ENCODE measurements at places on chromosomes 3 and 15.

DNA sequence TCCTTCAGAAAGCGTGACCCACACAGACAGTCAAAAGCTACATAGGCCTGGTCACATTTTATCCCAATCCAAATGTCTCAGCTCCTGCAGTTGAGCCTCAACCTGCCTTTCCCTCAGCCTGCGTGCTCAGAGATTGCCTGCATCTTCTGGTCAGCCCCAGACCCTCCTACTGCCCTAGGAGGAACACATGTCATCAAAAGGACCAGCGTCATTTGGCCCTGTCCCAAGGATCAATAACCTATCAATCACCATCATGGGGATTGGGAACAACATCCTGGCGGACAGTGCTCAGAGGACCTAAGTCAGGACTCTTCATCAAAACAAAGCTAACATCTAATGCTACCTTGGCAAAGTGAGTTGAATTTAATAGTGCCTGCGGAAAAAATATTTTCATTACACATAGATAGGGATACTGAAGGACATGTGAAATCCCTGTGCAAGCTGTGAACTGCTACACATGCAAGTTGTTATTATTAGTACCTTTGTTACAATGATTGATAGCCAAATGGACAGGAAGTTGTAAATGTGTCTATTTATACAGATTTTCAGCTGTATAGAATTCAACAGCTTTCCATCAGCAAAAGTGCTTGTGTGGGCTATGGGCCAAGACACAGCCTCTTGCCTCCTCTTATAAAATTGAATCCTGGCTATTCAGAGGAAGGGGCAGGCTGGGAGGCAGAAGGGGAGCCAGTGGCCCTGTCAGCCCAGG lies 47.7 kb downstream of the UMPS start:
- no peak for DNase-seq

DNA sequence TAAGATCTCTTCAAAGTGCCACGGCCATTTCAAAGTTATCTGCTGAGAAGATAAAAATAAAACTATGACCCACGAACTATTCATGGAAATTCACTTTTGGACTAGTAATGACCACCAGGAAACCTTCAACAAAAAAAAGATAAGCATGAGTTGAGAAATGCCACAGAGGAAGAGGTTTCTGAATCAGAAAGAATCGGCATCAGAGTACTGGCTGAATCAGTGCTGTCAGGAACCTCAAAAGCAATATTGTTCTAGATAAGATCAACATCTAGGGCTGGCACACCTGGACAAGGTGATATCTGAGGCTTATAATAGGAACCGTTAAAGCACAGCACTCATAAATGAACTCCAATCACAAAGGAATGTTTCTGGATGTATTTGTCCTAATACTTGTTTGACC lies 72.7 kb downstream of the PEAK1 start:
- no peak for DNase-seq

GRCh38 chr15:68450192-68450591 lies 18.2 kb upstream of the ITGA11 start:
- no peak for DNase-seq

GRCh38 chr15:42547918-42548248 lies 710 bp downstream of the LRRC57 start:
- DNase-seq, result no peak

DNA sequence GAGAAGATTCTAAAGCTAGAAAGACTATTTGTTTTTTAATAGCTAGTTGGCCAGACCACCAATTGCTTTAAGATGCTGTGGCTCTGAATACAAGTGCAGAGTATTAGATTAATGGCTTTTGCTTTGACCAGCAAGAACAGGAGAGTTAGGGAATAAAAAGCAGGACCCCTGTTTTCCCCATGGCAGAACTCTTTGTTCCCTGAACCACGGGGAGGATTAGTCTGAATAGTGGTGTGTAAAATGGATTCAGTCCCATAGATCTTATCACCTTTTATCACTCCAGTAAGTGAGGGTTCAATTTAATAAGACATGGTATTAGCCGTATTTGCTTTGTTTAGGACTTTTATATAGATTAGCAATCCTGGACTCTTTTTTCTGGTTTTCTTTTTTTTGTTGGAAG lies 562.6 kb upstream of the DPPA4 start:
- no peak for DNase-seq

- no peak for DNase-seq
Measured at GRCh38 chr3:161333696-161334095, 37.6 kb downstream of the SPTSSB start.

- DNase-seq, result no peak
Measured at GRCh38 chr3:40996827-40997710, 202.2 kb upstream of the CTNNB1 start.

DNA sequence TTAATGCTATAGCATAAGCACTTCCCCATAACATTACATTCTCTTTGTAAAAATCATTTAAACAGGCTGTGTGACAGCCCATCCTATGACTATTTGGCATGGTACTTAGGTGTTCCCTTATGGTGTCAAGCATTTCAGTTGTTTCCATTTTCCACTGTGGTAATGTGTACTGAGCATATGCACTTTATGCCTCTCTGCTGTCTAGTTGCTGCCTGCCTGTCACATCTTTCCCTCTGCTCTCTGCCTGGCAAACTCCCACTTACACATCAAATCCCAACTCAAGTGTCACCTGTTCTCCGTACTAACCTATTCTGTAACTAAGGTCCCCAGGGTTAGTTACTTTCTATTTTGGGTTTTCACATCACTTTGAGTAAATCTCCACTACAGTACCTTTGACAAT lies 84.4 kb upstream of the STRIT1 start:
- no peak for DNase-seq

- DNase-seq, result no peak
Measured at GRCh38 chr3:44420676-44421075, 56.8 kb downstream of the ZNF445 start.

- no peak for DNase-seq
Measured at GRCh38 chr3:188937389-188937788, 234.4 kb upstream of the TPRG1 start.

- DNase-seq, result no peak
Measured at GRCh38 chr15:84715441-84716035, 401 bp downstream of the SEC11A start.

GRCh38 chr15:56910801-56911200 lies 7.6 kb upstream of the TCF12 start:
- no peak for DNase-seq

DNA sequence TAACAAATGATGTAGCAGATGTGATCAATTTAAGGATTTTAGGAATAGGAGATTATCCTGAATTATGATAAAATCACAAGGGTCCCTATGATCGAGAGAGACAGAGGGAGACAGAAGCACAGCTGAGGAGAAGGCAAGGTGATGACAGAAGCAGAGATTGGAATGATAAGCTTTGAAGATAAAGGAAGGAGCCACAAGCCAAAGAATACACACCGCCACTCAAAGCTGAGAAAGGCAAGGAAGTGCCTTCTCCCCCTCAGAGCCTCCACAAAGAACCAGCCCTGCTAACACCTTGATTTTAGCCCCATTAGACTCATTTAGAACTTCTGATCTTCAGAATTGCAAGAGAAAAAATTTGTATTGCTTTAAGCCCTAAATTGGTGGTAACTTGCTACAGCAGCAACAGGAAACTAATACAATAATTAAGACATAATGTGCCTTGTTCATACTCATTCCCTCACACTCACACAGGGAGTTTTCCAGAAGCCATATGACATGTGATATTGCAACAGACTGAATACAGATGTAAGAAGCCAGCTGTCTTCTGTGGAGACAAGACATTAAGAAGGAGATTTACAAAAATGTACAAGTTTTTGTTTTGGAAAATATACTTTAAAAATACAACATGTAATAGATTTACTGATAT lies 38.2 kb downstream of the TRANK1 start:
- no peak for DNase-seq

- DNase-seq, result no peak
Measured at GRCh38 chr3:152317184-152317583, 48.5 kb downstream of the MBNL1 start.

GRCh38 chr3:124773351-124774326 lies 43.4 kb downstream of the UMPS start:
- no peak for DNase-seq

- no peak for DNase-seq
Measured at GRCh38 chr3:70201975-70202374, 110.5 kb downstream of the MDFIC2 start.

DNA sequence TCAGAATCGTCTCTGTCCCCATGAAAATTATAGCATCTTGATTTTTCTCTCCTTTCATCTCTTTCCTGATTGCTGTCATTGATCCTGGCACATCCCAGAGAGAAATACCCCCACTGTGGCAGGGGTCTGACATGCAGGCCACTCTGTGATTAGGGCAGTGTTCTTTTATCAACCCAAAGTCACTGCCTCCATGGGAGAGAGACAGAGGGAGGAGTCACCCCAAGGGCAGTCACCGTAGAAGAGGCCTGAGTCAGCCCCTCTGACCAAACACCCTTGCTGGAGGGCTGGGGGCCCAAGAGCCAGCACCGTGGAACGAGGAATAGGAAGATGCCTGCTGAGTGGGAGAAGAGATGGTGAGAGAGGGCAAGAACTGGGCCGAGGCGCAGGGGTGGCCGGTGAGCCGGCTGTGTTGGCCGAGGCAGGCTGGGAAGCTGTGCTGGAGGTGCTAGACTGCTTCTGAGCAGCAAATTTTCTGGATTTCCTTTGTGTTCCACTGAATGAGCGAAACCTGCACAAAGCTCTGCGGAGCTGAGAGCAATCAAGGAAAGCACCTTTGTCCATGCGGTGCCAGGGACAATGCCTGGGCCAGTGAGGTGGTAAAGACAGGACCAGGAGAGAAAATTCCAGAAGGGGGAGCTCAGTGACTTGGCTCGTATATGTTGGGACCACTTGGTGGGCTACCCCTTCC lies 103.8 kb downstream of the ADCY5 start:
- DNase-seq, result no peak

DNA sequence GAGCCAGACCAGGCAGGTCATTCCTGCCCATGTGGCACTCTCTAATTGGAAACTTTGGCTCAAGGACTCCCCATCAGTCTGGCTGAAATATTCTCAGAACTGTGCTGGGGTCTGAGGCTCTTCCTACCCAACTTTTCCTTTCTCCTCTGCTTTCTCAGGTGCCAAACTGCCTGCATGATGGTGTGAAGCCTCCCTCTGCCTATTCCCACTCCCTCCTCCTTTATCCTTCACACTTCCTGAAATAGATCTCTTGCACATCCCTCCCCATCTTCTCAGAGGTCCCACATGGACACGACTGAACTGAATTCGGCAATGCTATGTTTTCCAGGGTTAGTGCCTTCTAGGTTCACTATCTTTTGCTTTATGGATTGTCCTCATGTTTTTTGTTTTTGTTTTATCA lies 12.5 kb downstream of the LIPH start:
- DNase-seq, result no peak

DNA sequence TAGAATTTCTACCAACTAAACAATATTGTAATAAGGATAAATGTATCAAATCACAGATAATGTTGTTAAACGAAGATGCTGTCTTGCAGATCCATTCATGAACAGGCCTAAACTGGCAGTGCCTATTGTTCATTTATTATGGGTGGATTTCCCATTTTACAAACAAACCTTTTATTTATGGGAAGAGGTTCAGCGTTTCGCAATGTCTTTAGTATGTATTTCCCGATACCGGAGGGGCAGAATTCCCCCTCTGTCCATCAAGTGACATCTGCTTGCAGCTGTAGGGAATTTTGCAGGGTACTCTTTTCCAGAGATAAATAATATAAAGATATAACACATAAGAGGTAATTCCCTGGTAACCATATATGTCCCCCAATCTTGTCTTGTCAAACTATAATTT lies 5.7 kb downstream of the CEP19 start:
- DNase-seq, result no peak

Measured in frontal cortex (tissue), 4 donors.